GM23338 (cell line): ENCODE measurements at places on chromosomes 1 and 21. TPM values are rescaled to one million over a fixed set of nuclear protein-coding genes. Genes with fewer than 3 reads are reported as not detected.

The KRTAP7-1 gene
- not detected in 2 replicates for polyA plus RNA-seq

GRCh38 chr1:3426956-3427535, 27.4 kb upstream of the ARHGEF16 start:
- no peak for DNase-seq
- no peak overlapping the region for H3K4me3 ChIP-seq
- no peak overlapping the region for H3K27ac ChIP-seq
- no peaks in the 10 kb centered on the region for H3K4me1 ChIP-seq
- H3K27me3 ChIP-seq, result no peaks in the 10 kb centered on the region
- no peaks in the 10 kb centered on the region for H3K36me3 ChIP-seq

DNA sequence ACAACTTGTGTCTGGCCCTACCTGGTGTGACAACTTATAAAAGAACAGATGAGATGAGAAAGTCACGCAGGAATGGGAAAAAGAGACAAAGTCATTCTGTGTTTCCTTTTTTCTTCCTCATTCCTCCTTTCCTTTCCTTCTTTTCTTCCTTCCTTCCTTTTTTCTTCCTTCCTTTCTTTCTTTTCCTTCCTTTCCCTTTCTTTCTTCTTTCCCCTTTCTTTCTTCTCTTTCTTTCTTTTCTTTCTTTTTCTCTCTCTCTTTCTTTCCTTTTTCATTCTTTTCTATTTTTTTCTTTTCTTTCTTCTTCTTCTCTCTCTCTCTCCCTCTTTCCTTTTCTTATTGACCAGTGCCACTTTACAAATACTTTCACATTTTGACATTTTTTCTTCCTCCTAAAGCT, 239.7 kb downstream of the ATG4C start:
- no peaks in the 10 kb centered on the region for H3K4me1 ChIP-seq
- H3K36me3 ChIP-seq, result no peaks in the 10 kb centered on the region
- H3K4me3 ChIP-seq, result no peak overlapping the region
- no peak for DNase-seq
- no peak overlapping the region for H3K27ac ChIP-seq

DNA sequence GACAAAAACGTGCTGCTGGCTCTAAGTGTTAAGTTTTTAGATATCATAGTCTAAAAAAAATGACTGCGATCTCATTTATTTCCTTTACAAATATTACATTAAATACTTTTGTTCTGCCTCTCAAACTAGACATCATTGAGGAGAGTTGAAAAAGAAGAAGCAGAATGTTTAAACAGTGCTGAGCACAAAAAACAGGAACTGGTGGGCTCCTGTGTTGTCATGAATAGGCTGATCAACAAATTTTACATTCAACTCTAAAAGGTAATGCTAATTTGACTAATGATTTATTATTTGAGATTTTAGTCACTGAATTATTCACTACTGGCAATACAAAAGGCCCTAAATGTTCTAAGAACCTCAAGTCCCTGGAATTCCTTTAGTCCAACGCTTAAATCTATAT, 66.1 kb downstream of the GPATCH2 start:
- H3K36me3 ChIP-seq, result no peaks in the 10 kb centered on the region
- H3K4me3 ChIP-seq, result no peak overlapping the region
- DNase-seq, result no peak
- H3K27me3 ChIP-seq, result no peaks in the 10 kb centered on the region
- H3K27ac ChIP-seq, result no peak overlapping the region

- H3K27me3 ChIP-seq, result no peaks in the 10 kb centered on the region
- no peak overlapping the region for H3K27ac ChIP-seq
- DNase-seq, result no peak
- no peak overlapping the region for H3K4me3 ChIP-seq
- H3K4me1 ChIP-seq, result no peaks in the 10 kb centered on the region
These were observed 18.6 kb downstream of the AKT3 start for GRCh38 chr1:243831463-243831862.

DNA sequence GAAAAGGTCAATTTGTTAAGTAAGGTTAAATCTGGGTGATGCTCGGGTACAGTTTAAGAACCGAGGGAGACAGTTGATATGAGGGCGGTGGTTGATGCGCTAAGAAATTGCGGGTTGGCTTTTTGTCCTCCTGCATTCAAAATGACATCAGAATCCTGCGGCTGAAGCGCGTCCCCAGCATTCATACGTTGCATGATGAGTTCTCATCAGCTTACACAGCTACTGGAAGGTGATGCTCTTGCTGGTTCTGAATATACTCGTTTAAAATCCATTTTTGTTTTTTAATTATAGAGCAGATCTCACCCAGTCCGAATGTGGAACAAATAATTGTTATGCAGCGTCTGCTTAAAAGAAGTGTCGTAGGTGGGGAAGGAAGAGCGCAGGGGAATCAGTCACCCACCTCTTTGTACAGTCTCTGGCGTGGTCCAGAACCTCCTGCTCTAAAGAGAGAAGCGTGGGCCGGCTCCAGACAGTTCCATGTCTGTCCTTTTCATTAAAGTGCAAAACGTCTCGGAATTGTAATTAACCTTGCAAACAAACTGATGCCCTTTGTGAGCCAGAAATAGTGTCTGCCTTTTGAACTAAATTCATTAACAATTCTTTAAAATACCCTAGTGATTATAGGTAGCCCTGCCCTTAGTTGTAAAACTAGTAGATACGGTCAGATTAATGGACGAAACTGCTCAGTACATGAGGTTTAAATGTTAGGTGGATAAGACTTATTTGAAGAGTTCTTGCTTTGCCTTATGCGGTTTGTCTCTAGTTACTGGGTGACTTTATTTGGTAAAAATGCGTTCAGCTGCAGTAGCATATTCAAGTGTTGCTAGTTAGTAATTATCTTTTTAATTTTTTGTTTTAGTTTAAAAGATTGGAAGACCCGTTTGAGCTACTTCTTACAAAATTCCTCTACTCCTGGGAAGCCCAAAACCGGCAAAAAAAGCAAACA, 741 bp downstream of the RGS2 start:
- H3K27me3 ChIP-seq, result peaks cover 13% of the 10 kb centered on the region
- H3K4me1 ChIP-seq, result peaks cover 15% of the 10 kb centered on the region
- DNase-seq, result peak; percentile 60

GRCh38 chr1:222583079-222583478, 6.7 kb downstream of the TAF1A start:
- H3K4me3 ChIP-seq, result no peak overlapping the region
- H3K27me3 ChIP-seq, result no peaks in the 10 kb centered on the region
- no peak for DNase-seq
- H3K27ac ChIP-seq, result no peak overlapping the region

- no peaks in the 10 kb centered on the region for H3K27me3 ChIP-seq
- H3K27ac ChIP-seq, result no peak overlapping the region
- no peak for DNase-seq
- no peak overlapping the region for H3K4me3 ChIP-seq
- no peaks in the 10 kb centered on the region for H3K36me3 ChIP-seq
These were observed 27.6 kb downstream of the IPP start for GRCh38 chr1:45722809-45723208.

DNA sequence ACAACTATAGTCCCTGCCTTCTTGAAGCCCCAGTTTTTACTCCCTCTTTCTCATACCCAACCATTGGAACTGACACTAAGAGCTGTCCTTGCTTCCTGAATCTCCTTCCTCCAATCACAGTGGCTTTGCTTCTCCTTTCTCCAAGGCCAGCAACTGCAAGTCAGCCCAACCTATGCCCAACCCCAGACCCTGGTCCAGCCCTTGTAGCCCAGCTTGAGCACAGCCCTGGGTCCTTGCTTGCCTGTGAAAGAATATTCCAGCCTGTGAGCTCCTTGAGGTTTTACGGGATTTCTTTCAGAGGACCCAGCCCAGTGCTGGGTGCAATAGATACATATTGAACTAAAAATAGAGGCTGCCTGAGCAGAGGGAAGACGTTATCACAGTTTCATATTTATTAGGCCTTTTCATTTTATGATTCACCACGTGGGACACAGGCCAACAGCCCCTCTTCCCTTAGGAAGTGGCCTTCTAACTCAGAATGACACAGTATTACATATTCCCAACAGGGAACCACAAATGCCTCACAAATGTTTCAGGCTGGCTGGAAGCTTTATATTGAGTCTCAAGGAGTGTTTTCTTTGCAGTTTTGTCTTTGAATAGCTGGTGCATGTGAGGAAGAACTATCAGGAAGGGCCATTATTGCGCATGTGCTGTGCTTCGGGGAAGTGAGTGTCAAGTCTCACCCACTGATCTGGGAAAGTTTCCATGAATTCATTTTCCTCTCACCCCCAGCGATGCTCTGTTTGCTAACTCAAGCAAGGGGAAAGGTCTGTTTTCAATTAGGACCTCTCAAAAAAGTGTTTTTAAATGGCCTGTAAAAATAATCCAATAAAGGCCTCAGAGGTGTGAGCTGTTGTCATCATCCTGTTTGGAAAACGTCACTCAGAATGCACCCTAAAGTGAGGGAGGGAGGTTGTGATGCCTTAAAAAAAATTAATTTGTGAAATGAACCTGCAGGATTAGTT, 92.3 kb upstream of the NFIA start:
- DNase-seq, result no peak
- H3K4me1 ChIP-seq, result no peaks in the 10 kb centered on the region
- no peaks in the 10 kb centered on the region for H3K36me3 ChIP-seq
- no peak overlapping the region for H3K27ac ChIP-seq
- no peaks in the 10 kb centered on the region for H3K27me3 ChIP-seq

DNA sequence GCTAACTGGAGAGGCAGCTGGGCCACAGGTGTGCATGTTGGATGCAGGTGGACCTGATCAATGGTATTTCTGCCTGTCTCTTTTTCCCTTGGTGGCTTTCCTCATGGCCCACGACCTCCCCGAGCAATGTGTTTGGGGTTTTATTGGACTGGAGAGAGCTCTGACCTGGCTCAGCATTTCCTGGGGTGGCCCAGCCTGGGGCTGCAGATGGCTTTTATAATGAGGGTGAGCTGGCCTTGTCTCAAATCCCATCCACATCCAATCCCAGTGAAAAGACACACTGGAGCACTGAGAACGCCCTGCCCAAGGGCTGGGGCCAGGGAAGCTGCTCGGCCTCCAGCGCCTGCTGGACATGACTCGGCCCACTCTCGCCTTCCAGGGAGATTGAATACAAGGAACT, 44.1 kb downstream of the SIM2 start:
- H3K27me3 ChIP-seq, result peaks cover 16% of the 10 kb centered on the region; the same call in 1 of the 2 replicates
- no peaks in the 10 kb centered on the region for H3K36me3 ChIP-seq
- DNase-seq, result no peak
- H3K4me1 ChIP-seq, result no peaks in the 10 kb centered on the region; the same call in none of the 2 replicates
- H3K4me3 ChIP-seq, result no peak overlapping the region

DNA sequence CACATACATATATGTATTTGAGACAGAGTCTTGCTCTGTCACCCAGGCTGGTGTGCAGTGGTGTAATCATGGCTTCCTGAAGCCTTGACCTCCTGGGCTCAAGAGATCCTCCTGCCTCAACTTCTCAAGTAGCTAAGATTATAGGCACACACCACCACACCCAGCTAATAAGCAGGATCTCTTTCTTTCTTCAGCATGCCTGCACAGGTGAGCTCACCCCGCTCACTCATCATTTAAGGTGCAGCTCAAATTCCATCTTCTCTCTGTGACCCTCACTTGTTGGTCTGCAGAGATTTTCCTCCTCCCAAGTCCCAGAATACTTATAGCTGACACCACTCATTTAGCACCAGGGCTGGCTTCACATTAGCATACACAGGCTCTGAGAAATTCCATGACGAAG, 209.1 kb upstream of the MAP1LC3C start:
- no peak overlapping the region for H3K4me3 ChIP-seq
- H3K27ac ChIP-seq, result no peak overlapping the region
- no peak for DNase-seq
- no peaks in the 10 kb centered on the region for H3K36me3 ChIP-seq
- peaks cover 43% of the 10 kb centered on the region for H3K4me1 ChIP-seq
- no peaks in the 10 kb centered on the region for H3K27me3 ChIP-seq
